ENCODE measurements at places on chromosomes 11 and 22.

DNA sequence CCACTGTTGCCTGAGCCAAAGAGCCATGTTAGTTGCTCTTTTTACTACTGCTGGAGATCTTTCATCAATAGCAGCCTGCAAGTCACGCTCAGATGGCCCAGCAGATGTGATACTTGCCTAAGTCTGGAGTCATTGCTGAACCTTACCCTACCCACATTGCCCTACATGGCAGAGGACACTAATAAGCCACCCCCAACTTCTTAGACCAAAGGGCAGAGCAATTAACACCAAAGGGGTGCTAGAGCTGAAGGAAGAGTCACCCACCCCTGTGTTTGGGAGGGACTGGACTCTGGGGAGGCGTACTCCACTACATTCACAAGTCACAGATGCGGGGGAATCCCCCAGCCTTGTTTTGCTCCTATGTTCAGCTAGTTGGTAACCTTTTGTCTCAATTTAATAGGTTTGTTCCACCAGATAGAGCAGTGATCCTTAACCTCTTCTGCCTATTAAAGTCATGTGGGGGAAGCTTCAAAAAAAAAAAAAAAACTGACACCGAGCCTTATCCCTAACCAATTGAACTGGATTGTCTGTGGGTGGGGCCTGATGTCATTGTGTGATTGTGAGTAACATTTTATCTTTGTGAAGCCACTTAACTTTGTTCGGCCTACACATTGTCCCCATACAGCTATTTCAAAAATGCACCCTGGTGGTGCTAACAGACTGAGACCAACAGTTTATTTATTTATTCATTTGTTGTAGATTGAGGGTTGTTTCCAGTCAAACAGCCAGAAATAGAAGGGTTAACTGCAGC is 13.1 kb downstream of the ADM start:
- DNase-seq = no peak

DNA sequence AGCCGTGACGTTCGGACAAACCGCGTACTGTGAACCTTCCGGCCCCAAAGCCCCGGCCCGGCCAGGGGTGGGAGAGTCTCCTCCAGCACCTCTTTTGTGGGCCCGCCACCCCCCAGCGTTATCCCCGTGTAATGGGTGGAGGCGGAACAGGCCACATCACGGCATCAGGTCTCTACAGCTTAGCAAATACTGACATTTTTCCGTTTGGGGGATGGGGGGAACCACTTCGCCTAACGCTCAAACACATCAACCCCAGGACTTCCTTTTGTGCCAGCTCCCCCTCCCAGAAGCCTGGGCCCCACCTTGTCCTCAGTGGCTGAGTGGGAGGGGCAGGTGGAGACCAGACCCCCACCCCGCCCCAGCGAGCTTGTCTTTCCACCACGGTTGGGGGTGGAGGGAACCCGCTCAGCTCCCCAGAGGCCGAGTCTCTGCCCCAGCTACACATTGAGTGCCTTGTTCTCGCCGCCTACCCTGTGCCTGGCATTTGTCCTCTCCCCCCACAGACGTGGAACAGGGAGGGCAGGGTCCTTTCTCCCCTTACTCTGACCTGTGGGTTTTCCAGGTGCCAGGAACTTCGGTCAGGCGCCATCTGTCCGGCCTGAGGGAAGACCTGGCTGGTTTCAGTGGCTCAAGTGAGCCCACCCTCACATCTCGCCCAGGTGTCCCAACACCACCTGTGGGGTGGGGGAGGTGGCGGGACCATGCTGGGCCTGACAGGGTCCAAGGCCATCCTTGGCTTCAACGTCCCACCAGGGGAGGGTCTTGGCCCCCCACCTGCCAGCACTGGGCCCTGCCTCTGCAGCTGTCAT is 29.6 kb downstream of the SBF1 start:
- no peak for DNase-seq

DNA sequence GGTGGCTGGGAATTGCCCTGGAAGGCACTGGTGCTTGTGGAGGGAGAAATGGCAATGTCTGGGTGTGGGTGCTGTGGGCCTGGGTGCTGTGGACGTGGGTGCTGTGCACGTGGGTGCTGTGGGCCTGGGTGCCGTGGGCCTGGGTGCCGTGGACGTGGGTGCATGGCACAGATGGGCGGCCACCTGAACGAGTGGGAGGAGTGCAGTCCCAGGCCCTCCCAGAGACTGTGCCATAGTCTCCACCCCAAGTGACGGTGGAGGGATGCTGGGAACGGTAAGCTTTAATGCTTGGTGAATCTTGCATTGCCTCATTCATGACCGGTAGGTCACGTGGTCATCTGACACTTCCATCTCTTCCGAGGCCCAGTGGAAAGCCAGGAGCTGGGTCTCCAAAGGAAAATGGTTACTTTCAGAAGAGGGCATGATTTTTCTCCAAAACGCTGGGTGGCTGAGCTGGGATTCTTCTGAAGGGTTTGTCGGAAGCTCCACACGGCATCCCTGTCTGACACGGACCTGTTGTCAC is 28.8 kb upstream of the BRSK2 start:
- no peak for DNase-seq

DNA sequence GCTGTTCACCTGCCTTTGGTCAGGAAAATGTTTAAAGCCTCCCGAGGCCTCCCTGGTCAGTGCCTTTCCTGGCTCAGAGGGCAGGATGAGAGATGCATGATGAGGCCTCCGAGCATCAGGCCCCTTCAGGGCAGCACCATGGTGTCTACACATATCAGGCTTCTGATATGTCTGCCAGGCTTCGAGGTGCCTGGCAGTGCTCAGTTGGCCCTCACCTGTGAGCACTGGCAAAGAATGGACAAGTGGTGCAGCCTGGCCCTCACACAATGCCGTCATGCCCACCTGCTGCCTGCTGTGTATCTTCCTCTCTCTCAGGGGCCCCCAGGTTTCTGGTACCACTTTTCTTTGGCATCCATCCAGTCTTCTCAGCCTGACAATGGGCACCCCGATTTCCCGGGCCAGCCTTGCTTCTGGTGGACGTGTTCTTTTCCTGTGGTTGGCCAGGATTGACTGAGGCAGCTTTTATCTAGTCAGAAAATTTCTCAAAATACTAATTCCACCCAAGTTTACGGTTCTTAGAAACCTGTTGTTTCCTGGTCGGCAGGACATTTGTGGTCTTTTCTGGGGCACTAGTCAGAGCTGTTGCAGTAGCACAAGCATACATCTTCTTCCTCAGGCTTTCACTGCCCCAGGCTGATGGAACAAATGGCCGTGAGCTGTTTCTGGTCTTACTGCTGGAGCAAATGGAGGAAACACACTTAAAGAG is 76.8 kb upstream of the SUSD2 start:
- DNase-seq = no peak

DNA sequence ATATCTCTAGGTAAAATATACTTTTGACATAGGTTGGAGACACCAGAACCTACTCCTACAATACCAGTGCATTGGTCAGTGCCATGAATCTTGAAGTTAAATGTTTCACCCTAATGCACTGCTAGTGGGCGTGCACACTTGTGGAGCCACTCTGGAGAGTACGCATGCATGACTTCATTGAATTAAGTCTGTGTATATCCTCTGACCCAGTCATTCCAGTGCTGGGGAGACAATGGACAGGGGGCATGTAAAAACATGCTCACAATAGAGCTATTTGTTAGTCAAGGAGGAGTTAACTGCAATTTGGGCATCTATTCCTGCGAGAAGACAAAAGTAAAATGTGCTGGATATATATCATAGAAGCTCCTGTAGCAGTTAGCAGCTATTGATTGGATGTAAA is 335.4 kb upstream of the NCAM1 start:
- no peak for DNase-seq

DNA sequence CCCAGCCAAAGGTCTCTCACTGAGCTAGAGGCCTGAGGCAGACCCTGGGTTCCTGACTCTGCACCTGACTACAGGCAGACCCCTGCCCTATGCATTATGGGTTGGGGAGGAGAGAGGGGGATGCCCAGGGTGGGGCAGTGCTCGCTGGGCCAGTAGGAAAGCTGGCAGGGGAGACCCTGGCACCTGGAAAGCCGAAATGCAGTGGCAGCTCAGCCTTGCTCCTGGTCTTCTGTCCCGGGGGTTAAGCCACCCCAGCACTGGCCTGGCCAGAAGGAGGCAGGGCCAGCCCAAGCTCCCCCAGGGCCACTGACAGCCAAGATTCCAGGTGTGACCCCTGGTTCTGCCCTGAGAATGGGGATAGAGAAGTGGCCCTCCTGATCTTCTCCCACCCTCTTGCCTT is 5.4 kb downstream of the ARAP1 start:
- no peak for DNase-seq

- no peak for DNase-seq
These were observed 31.0 kb upstream of the ST14 start for GRCh38 chr11:130128626-130129025.

DNA sequence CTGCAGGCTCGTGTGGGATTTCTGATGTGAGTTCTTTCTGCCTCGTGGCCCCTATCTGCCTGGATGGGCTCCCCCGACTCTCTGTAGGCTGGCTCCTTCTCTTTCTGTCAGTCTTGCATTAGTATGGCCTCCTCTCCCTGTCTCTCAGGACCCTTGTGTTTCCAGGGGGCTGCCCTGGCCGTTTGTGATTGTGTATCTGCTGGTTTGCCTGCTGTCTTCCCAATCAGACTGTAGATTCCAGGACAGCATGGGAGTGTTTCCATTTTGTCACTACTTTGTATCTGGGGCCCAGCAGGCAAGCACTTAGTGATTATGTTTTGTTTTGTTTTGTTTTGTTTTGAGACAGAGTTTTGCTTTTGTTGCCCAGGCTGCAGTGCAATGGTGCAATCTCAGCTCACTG is 25.6 kb downstream of the SNAP29 start:
- no peak for DNase-seq

DNA sequence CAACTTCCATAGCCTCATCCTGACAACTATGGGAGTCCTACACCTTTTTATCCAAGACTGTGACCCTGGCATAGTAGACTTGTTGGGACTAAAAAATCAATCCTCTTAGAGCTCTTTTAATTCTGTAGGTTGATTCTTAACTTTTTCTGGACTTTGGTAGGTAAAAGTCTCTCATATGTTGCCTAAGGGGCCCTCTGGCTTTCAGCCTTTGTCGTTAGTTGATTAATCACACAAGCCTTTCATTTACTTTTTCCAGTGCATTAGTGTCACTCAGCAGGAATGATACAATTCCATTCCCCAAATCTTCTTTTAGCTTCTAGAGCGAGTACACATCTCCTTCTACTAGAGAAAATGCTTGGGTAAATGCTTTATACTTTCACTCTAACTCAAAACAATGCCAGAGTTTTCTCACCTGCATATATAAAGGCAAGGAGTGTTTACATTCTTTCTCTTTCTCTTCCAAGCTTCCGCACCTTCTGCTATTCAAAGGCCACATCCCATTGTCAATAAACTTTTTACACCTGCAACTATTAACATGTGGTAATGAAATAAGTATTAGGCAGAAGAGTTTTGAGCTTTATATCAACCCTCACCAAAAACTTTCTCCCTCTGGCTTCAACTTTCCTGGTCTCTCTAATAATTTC is 516.6 kb downstream of the FAM181B start:
- no peak for DNase-seq

DNA sequence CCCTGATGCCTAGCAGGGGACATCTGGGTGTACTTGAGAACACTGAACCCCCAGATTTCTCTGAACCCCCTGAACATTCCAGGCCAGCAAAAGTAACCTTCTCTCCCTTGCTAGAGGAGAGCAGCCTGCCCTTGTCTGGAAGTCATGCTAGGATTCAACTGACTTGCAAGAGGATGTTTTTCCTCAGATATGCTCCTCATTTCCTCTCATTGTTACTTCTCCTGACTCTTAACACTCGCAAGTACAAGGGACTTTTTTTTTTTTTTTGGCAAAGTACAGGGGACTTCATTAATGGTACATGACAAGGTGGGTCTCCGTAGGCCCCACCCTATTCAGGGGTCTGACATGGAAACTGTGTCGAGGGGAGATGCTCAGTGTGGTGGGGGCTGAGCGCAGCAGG is 6.3 kb upstream of the MCHR1 start:
- DNase-seq = no peak

GRCh38 chr22:24201681-24202614 is 20.7 kb downstream of the SUSD2 start:
- no peak for DNase-seq

DNA sequence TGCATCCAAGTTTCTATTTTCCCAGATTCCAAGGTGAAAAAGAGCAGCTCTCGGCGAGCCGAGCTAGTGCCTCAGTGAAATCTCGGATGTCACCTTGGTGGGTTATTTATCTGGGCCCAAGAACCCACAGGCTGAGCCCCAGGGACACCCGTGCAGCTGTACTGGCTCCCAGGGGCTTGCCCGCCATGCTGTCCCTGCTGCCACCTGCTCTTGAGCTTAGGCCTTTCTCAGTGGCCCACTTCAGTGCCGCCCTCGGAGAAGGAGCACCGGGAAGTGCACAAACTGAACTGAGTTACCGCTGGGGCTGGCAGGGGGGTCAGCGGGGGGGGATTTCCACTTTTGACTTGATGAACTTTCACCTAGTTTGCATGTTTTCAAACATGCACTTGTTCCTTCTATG is 27.9 kb downstream of the CPT1A start:
- DNase-seq = no peak

DNA sequence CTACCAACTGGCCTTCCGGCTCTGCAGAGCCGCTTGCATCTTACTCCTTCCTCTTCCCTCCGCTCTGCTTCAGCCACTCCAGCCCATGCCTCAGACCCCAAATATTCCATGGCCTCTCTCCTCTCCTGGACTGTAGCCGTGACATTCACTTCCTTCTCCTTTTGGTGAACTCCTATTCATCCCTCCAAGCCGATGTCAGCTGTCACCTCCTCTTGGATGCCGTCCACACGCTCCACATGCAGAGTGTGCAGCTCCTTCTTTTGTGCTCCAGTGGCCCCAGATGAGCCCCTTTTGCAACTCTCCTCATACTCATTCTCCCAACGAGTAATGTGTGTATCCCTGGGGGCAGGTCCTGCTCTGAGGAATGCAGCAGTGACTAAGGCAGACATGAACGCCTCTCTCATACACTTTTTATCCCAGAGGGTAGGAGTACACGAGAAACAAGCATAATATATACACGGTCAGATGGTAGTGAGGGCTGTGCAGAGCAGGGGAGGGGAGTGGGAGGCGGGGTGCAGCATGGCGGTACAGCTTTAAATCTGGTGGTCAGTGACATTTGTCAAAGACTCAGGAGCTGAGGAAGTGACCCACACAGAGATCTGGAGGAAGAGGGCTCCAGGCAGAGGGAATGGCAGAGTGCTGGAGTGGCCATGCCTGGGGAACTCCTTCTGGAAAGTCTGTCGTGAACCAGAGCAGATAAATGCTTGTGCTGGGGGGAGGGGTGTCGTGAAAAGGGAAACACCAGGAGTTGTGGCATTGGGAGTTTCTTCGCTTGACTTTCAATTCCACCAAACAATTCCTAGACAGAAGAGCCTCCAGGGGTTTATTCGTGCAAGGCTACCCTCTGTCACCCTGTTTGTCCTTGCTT is 83.8 kb upstream of the ATXN10 start:
- DNase-seq = no peak

GRCh38 chr11:117782101-117782500 is 14.9 kb downstream of the DSCAML1 start:
- DNase-seq = no peak

DNA sequence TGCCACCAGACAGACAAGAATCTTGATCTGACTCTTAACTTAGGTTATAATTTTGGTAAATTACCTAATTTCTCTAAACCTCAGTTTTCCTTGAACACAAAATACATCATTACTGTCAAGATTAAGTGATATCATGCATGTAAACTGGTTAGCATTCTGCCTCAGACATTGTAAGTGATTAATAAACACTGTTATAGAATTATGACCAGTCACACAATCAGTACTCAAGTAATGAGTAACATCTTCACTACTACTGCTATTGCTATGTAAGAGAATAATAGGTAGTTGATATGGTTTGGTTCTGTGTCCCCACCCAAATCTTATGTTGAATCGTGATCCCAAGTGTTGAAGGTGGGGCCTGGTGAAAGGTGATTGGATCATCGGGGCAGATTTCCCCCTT is 218.9 kb downstream of the SBF2 start:
- DNase-seq = no peak
